Fibroblast of skin of right quadriceps (primary cell): ENCODE measurements at places on chromosomes 16 and 17.

DNA sequence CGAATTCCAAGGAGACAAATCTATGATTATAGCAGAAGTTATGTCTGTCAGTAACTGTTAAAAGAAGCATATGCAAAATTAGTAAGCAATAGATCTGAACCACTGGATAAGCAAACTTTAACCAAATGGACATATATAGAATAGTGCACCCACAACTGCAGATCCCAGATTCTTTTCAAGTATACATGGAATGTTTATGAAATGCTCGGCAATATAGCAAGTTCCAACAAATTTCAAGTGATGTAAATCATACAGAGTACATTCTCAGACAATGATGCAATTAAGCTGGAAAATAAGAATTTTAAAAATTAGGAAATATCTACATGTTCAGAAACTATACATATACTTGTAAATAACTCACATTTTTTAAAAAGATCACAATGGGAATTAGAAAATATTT is 8.4 kb upstream of the HELZ start:
- DNase-seq, result peak; percentile 83

GRCh38 chr17:64334851-64335250 is 55.8 kb downstream of the PECAM1 start:
- DNase-seq, result no peak

DNA sequence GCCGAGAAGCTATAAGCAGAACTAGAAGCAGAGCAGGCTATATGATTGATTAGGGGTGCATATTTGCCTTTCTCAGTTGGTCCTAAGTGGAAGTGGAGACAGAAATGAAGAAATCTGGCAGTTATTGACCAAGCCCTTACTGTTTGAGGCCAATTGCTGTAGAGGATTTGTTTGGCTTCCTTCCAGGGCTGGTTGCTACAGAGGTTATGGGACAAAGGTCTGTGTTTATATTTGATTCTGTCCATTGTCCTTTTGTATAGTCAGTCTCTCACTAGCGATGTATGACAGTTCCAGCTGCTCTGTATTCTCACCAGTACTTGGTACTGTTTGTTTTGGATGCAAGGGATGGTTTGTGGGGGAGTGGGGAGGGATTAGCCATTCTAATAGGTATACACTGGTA is 7.3 kb upstream of the ALOX15 start:
- no peak for DNase-seq

DNA sequence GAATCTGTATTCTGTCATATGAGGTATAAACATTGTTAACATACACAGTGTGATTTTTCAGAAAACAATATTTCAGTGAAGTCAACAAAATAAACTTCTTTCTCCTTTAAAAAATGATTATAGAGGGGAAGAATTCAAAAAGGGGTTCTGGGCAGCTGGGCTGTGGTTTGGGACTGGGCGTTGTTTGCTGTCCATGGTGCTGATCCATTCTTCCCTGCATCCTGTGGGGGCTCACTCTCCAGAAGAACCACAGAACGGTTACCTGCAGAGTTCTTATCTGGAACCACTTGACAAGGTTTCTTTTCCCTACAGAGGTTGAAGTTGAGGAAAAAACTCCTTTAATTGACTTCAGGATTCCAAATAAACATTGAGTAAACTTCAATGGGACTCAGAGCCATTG is 1091.0 kb downstream of the CDH8 start:
- DNase-seq, result peak; percentile 4
